Epithelial cell of alveolus of lung (primary cell): ENCODE measurements at places on chromosomes 11 and 22. TPM values are rescaled to one million over a fixed set of nuclear protein-coding genes. Genes with fewer than 3 reads are reported as not detected.

The IFTAP gene
- 23.4 and 57.6 TPM in 2 replicates for total RNA-seq

The SLC7A4 gene
- total RNA-seq: 0.13 TPM in 1 of 2 replicates, not detected in the other

The OPCML gene
- 0.13 TPM in 1 of 2 replicates, not detected in the other for total RNA-seq

The A4GALT gene
- total RNA-seq: 14.6 and 33.6 TPM in 2 replicates

The LDHAL6A gene
- total RNA-seq: not detected in 2 replicates

The SDHAF2 gene
- total RNA-seq: 36.4 and 45.3 TPM in 2 replicates

The ANO3 gene
- total RNA-seq: 0.39 and 0.56 TPM in 2 replicates

The DEFB131B gene
- not detected in 2 replicates for total RNA-seq

The HRAS gene
- 52.8 and 80.4 TPM in 2 replicates for total RNA-seq
